ENCODE measurements at places on chromosomes 12 and 14.

- DNase-seq = no peak
These were observed 104.3 kb upstream of the KITLG start for GRCh38 chr12:88684610-88685009.

DNA sequence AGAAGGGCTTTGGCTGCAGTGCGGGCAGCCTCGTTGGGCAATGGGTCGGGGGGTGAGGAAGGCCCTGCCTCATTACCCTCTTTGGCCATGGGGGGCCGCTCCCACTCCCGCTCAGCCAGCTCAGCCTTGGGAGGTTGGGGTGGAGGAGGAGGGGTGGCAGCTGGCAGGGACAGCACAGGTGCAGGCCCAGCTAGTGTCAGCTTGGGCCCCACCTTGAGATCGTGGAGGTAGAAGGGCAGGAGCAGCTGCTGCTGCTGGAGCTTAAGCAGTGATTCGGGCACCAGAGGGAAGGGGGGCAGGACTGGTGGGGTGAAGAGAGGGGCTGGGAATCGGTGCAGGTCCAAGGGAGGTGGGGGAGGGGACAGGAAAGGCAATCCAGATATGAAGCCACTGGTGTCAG, 26.0 kb downstream of the ZFHX2 start:
- no peak for DNase-seq

GRCh38 chr12:106681210-106681609, 93.3 kb upstream of the RIC8B start:
- DNase-seq = no peak

DNA sequence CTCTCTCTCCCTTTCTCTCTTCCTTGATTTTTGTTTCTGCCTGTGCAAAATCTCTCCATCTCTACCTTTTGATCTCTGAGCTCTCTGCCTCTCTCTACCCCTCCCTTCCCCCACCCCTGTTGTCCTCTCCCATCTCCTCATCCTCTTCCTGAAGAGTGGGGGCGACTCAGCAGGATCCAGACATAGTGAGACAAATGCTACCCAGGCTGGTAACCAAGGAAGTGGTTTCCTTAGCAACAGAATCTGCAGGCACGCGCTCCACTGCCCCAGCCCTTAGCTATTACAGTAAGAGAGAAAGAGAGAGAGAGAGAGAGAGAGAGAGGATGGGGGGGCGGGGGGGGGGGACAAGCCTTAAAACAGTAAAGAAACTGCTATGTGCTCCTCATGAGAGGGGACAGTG, 85.6 kb downstream of the CMKLR1 start:
- DNase-seq = no peak

All from inflammatory macrophage treated with lipopolysaccharide for 4 hours (primary cell).